ENCODE measurements at places on chromosomes 2 and 18. TPM values are rescaled to one million over a fixed set of nuclear protein-coding genes. Genes with fewer than 3 reads are reported as not detected.

- DNase-seq: no peak
These were observed 562.3 kb downstream of the SOX11 start for GRCh38 chr2:6254441-6254840.

GRCh38 chr2:30348825-30349224 lies 98.2 kb upstream of the LCLAT1 start:
- no peak for DNase-seq

- DNase-seq: peak; percentile 71
These were observed 63.0 kb downstream of the TANK start for GRCh38 chr2:161223139-161223732.

ITGB6 gene
- polyA plus RNA-seq: 0.01 TPM

GRCh38 chr2:197212344-197213262 lies 98.0 kb downstream of the ANKRD44 start:
- peak; percentile 54 for DNase-seq

LCT gene
- polyA plus RNA-seq: not detected

DNA sequence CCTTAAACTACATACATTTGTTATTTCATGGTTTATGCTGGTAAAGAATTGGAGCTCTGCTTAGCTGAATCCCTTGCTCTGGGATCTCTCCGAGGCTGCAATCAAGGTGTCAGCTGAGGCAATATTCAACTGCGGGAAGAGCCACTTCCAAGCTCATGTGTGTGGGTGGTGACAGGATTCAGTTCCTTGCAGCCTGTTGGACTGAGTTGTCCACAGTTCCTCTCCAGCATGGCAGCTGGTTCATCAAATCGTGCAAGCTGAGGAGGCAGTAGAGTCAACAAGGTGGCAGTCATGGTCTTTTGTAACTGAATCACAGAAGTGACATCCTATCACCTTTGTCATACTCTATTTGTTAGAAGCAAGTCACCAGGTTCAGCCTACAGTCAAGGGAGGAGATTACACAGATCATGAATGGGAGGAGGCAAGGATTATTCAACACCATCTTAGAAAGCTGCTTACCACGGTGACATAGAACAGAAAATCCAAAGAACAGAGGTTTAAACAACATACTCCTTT lies 56.9 kb downstream of the CTIF start:
- DNase-seq: no peak

GRCh38 chr18:10440884-10441283 lies 13.6 kb upstream of the APCDD1 start:
- no peak for DNase-seq

DSEL gene
- 60.3 TPM for polyA plus RNA-seq

GRCh38 chr18:59927246-59927825 lies 27.5 kb downstream of the PMAIP1 start:
- DNase-seq: peak; percentile 78

GRCh38 chr2:121455446-121455845 lies 75.2 kb upstream of the RNU4ATAC start:
- DNase-seq: no peak

TLK1 gene
- polyA plus RNA-seq: 22.1 TPM

- no peak for DNase-seq
These were observed 16.2 kb upstream of the GPC1 start for GRCh38 chr2:240419271-240419670.

CACNB4 gene
- 2.5 TPM for polyA plus RNA-seq

DNA sequence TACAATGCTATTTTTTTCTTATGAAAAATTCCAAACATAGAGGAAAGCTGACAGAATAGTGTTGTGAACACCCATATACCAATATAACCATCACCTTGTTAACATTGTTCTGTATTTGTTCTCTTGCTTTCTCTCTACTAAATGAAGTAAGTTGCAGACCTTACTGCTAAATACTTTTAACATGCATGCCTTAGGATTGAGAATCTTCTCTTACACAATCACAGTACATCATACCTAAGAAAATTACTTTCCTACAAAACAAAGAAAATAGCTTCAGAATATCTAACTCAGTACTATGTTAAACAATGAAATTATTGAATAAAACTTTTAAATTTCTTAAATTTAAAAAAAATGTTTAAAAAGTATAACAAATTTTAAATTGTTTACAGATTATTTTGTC lies 136.5 kb downstream of the UBR3 start:
- no peak for DNase-seq

MOGAT1 gene
- not detected for polyA plus RNA-seq

LRRC30 gene
- polyA plus RNA-seq: not detected

- DNase-seq: no peak
These were observed 150.1 kb upstream of the SMAD2 start for GRCh38 chr18:48080546-48080945.

GRCh38 chr18:2395427-2396161 lies 175.7 kb downstream of the METTL4 start:
- no peak for DNase-seq

DNA sequence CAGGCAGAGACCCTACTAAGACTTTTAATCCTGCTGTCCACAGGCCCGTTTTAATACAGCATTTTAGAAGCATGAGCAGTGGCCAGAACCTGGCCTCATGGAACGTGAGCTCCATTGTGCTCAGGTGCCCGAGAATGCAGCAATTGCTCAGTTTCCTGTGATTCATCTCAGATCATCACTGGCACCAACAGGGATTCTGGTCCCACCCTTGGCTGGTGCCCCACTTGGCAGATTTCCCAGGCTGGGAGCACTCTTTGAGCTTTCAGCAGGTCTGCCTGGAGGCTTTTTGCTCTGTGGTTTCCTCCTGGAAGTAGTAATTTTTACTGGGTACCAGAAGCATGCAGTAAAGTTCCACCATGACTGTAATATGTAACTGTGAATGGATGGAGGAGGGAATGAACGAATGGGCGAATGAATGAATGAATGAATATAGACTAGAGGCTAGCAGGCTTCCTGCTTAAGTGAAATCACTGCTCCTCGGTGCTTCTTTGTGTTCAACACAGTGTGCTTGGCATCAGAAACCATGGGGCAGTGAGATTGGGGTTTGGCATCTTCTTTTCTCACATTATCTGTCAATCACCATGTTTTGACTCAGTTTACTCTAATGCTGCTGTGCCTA lies 312.9 kb downstream of the PRKCE start:
- peak; percentile 90 for DNase-seq

GRCh38 chr2:29051730-29052129 lies 22.6 kb downstream of the PCARE start:
- DNase-seq: no peak

DNA sequence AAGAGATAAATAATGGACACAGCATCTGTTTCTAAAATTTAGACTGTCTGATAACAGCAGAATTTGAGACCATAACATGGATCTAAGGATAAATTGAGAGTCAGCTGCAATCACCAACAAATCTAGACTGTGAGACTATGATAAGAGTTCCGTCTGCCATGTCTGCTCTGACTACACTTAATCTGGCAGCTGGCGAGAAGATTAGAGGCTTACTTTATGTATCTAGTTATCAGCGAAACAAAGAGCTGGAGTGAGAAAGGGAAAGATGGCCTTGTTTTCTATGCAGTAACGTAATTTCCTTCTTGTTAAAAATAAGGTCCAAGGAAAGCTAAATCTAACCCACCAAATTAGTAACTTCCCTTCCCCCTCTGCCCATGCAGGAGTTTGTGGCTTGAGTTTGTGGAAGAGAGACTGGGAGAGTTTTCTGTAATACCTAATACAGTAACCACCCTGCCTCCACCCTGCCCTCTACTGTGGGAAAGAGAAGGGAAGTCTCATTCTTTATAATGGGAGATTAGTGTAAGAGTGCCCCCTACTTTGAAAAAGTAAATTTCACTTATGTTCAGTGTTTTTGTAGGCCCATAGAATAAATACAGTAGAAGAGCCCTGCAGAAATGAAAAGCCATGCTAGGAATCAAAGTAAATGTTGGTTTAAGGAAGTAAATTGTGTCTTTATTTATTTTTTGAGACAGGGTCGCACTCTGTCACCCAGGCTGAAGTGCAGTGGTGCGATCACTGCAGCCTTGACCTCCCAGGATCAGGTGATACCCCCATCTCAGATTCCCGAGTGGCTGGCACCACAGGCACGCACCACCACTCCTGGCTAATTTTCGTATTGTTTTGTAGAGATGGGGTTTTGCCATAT lies 27.5 kb downstream of the EML4 start:
- peak; percentile 61 for DNase-seq

GRCh38 chr18:10041180-10041579 lies 127.4 kb downstream of the VAPA start:
- peak; percentile 96 for DNase-seq

KCNIP3 gene
- 0.32 TPM for polyA plus RNA-seq

DNA sequence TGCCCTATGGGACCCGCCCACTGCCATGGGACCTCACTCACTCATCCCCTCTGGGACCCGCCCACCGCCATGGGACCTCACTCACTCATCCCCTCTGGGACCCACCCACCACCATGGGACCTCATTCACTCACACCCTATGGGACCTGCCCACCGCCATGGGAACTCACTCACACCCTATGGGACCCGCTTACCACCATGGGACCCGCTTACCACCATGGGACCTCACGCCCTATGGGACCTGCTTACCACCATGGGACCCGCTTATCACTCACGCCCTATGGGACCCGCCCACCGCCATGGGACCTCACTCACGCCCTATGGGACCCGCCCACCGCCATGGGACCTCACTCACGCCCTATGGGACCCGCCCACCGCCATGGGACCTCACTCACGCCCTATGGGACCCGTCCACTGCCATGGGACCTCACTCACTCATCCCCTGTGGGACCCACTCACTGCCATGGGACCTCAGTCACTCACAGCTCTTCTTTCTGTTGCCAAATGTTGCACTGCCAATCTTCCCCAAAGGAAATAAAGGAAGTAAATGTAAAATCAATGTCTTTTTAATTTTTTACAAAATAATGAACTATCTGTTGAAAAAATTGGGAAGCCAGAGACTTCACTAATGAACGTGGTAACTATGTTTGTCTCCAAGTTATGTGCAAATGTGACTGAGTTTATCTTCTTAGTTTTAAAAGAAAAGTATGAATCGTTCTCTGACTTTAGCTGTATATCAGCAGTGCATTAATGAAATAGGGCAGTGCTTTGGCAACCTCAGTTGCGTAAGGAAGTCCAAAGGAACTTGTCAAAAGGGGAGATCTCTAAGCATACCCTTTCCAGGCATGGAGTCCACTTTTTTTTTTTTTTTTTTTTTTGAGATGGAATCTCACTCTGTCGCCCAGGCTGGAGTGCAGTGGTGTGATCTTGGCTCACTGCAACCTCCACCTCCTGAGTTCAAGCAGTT lies 101.5 kb upstream of the MGAT5 start:
- no peak for DNase-seq

GRCh38 chr2:37637985-37638384 lies 33.5 kb downstream of the CDC42EP3 start:
- no peak for DNase-seq

GRCh38 chr2:240168041-240168440 lies 27.6 kb upstream of the OTOS start:
- no peak for DNase-seq

GRCh38 chr2:19878268-19879046 lies 23.3 kb downstream of the TTC32 start:
- DNase-seq: no peak

- no peak for DNase-seq
These were observed 33.1 kb downstream of the SS18 start for GRCh38 chr18:26057344-26057773.

GRCh38 chr2:225334514-225334913 lies 65.0 kb upstream of the NYAP2 start:
- peak; percentile 69 for DNase-seq

GRCh38 chr2:13770279-13770678 lies 862.2 kb upstream of the LRATD1 start:
- no peak for DNase-seq

NEU2 gene
- not detected for polyA plus RNA-seq

DNA sequence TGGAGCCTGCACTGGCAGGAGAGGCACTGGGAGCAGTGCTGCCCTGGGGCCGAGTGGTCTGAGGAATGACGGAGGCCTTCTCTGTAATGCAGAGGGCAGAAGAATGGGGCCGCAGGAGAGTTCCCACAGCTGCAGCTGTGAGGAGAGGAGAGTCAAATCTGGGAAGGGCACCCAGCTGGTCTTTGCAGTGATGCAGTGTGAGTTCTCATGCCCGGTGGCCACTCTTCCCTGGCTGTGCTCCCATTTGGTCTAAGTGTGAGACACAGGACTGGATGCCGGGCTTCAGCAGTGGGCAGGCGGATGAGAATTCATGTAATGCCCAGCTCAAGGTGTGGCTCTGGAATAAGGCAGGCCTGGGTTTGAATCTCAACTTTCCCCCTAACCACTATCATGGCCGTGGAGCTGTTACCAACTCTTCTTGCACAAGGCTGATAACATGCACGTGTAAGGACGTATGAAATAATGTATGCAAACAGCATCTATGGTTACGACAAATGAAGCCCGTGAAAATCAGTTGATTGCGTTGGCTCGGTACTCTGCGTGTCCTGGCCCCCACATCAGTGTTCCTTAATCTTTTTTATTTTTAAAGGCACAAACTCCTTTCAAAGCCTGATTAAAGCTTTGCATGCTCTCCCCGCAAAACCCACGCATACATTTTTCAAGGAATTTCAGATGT lies 71.6 kb downstream of the ACKR3 start:
- DNase-seq: no peak
